ENCODE measurements at places on chromosomes 2 and 18. TPM values are rescaled to one million over a fixed set of nuclear protein-coding genes. Genes with fewer than 3 reads are reported as not detected.
A peak's percentile ranks its signal among the peaks of the same experiment; 100 is the strongest.

DNA sequence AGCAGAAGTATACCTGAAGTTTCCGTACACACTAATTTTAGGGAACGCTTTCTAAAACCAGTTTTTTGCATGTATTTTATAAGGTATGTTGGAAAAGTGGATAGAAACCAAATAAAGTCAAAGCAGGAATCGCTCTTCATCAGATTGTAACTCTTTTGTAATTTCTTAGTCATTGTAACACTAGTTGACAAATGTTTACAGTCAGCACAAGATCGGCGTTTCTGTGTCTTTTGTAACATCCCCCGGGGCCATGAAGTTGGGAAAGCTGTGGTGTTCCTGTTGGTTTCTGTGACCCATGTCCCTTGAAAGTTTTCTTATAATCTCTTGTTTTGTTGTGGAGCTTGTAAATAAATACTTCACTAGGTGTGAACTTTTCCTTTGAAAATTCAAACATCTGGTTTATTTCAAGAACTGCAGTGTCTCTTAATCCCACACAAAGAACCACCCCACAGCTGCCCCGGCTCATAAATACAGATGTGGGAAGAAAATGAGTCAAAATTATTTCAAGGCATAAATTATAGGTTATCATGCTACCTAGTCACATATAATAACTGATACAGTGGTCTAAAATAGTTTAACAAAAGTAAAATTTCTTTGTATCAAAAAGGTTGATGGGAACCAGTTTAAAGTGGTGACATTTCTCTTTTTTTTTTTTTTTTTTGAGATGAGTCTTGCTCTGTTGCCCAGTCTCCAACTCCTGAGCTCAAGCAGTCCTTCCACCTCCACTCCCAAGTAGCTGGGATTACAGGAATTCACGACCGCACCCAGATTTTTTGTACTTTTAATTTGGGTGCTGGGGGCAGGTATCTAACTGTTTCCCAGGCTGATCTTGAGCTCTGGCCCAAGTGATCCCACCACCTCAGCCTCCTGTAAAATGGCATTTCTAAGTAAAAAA is 751 bp upstream of the NMI start:
- peak; percentile 25 for DNase-seq

- no peak for DNase-seq
These were observed 4.9 kb downstream of the KCNK3 start for GRCh38 chr2:26697425-26697824.

GRCh38 chr18:50429207-50429948 is 54.5 kb downstream of the SKA1 start:
- no peak for DNase-seq

GRCh38 chr2:2898744-2899143 is 478.9 kb downstream of the EIPR1 start:
- DNase-seq = no peak

GRCh38 chr2:201118961-201119854 is 3.2 kb downstream of the CFLAR start:
- DNase-seq = no peak

DNA sequence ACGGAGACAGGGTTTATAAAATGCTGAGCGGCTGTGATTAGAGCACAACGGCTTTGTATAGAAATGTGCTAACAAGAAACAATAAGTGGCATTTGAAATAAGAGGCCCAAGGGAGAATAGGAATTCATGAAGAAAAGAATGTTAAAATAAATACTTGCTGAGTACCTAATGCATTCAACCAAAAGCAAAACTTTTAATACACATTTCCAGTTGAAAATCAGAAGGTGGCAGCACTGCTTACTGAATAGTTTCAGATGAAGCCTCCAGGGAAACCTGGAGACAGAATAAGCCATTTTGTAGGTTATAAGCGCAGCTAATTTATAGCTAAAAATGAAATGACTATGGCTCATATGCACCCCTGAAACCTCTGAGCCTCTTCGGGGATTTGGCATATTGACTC is 286.6 kb downstream of the DPP10 start:
- DNase-seq = no peak

GRCh38 chr2:195312662-195313061 is 344.4 kb upstream of the SLC39A10 start:
- DNase-seq = no peak

DNA sequence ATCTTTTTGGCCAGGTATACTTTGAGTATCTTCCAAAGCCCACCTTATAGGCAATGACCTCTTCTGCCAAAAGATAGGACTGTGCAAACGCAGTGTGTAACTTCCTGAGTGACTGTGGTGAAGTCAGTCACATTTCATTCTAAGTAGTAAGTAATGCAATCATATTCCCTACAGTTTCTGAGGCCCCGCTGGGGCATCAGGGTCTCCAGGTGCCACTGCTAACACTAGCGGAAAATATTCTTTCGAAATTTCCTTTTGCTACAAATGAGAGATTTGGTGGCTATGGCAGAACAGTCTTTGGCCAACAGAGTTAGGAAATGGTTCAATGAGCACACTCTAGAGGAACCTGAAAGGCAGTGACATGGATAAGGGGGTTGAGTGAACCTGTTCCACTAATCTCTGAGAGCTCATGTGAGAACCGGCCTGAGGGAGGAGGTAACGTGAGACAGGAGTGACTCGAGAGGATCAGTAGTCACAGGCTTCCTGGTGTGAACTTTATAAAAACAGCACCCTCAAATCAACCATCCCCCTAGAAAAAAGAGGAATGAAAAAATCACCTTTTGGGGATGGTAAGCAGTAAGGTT is 102.6 kb upstream of the LPIN2 start:
- DNase-seq = no peak

DNA sequence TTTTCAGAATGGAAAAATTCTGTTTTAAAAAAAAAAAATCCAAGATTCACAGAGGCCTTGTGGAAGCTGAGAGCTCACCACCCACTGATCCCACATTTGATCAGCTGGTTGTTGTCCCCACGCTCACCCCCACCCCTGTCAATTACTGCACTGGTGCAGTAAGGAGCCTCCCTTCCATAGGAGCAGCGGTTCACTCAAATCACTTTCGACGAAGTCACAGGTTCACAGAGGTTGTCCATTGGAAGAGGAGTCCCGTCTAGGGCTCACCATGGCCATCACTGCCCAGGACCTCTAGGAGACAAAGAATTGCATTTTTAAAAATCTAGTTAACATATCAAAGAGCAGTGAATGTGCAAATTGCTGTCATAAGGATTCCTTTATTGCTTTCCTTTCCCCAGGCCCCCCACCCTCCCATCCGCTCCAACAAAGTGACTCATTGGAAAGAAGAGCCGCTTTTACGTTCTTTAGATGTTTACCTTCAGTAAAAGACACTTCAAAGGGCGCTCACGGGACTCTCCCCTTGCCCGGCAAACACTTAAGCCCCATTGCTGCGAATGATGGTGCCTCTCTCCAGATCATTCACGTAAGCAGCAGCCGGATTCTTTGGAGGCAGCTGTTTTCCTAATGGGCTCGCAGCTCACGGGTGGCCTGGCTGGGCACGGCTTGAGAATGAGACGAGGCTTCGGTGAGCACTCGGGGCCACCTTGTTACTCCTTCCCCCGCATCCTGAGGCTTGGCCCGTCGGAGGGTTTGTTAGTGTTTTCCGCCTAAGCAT is 165.5 kb upstream of the SALL3 start:
- DNase-seq = no peak

- no peak for DNase-seq
These were observed 14.2 kb upstream of the CABLES1 start for GRCh38 chr18:23121133-23121532.

DNA sequence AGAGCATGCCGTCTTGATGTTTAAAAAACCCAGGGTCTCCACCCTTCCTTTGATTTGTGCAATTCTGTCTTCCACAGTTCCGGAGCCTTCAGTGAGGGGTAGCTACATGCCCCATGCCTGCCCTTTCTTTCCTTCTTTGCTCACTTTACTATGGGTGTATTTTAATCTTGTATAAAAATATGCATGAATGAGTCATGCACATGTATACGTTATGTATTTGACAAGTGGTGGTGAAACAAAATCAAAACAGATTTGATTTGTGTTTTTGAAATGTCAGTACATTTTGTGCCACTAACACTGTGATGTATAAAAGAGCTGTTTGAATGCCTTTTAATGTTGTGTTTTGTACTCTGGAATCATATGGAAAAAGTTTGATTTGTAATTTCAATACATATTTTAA is 126.5 kb downstream of the RNF144A start:
- DNase-seq = no peak

DNA sequence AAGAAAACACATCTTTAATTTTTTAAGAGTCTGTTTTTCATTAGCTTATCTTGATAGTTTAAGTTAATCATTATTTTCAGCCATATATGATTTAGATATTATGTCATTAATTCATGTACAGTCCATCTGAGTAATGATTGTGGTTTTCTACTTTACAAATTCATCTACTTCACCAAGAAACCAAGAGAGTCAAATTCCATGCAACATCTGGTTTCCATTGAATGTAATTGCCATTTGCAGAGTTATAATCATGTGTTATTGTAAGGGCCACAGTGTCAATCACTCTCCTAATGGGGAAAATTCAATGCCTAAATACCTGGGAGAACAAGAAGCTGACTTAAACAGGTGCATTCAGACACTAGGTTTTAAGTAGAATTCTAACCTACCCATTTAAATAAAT is 217.2 kb upstream of the OSR1 start:
- no peak for DNase-seq

GRCh38 chr18:34158881-34159690 is 65.6 kb downstream of the NOL4 start:
- DNase-seq = peak; percentile 9

DNA sequence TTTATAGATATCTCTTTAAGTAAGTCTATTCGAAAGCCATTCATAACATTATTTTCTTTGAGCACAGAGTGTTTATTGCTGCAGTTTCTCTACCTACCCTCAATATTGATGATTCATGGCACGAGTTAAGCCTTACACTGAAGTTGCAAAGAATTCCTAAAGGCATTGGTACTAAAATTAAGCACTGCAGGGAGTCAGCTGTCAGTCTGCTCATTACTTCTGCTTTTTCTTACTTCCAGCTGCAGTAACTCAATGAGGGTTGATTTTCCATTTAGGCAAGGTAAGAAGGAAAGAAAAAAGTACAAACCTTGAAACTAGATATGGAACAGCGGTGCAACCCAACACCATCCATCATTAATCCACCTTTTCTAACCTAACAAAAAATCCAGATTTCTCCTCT is 65.2 kb downstream of the RNF152 start:
- no peak for DNase-seq

DNA sequence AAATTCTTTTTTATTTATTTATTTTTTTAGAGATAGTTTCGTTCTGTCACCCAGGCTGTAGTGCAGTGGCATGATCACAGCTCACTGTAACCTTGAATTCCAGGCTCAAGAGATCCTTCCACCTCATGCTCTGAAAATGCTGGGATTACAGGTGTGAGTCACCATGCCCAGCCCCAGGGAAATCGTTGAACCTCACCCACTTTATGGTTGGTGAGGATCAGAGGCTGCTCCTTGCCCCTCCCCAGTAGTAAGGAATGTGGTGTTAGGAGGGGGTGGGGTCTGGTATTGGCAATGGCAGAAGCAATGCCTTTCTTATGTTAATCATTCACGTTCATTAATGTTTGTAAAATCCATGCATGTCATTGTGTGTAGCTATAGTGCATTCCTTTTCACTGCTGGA is 161.9 kb downstream of the SUCLG1 start:
- DNase-seq = no peak

DNA sequence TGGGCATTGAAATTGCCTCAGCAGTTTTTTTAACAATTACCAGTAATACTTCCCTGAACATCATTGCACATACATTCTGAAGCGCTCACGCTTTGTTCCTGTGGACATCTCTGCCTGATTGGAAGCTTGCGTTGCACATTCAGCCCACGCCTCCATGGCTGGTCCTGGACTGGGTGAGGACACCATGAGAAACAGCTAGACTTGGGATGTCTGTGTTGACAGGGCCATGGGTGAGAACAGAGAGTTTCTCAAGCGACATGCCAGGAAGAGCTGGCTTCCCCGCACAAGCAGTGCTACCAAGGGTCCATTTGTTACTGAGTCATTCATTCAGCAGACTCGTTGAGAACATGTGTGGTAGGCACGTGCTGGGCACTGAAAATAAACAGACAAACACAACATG is 166.3 kb downstream of the GBX2 start:
- DNase-seq = no peak

DNA sequence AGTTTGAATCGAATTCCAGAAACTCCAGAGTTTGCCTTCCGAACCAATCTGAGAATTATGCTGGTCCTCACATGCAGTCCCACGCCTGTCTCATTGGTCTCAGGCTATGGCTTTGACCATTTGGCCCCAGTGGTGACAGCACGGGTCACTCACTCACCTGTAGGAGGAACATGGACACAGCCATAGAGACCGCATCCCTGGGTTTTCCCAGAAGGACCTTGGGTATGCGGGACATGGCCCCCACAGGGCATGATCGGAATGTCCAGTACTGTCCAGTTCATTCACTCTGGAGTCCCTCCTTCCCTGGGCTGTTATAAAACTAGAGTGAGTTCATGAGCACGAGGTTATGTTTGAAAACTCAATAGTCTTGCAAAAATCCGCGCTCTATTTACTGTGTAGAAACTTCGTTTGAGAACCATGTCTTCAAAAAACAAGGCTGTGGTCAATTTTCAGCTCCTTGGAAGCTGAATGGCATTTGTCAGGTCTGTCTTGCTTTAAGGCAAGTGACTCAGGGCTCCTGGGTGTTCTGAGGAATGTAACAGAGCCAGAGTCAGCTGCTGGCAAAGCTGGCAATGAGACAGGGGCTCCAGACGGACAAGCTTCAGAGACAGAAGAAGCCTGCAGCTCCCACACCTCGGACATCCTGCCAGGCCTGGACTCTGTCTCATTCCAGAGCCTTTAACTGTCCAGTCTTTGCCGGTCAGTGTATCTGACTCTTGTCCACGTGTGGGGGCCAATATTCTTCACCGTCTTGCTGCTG is 86.7 kb upstream of the TMEM18 start:
- DNase-seq = no peak

- no peak for DNase-seq
These were observed 173.9 kb downstream of the FHOD3 start for GRCh38 chr18:36471393-36471792.

ARHGAP28 gene
- 7.8 TPM for total RNA-seq

UNC80 gene
- total RNA-seq = 0.30 TPM

CHRNA1 gene
- not detected for total RNA-seq

SPC25 gene
- not detected for total RNA-seq

NDUFS1 gene
- 68.6 TPM for total RNA-seq

CNTNAP5 gene
- total RNA-seq = under 0.01 TPM

HOXD10 gene
- 0.39 TPM for total RNA-seq

TBC1D8 gene
- 51.8 TPM for total RNA-seq

C1QL2 gene
- total RNA-seq = not detected

Measured in tibial nerve (tissue), 4 donors.